ENCODE measurements at places on chromosomes 7 and 10.

GRCh38 chr7:116626886-116627285 lies 45.1 kb upstream of the MET start:
- DNase-seq, result no peak

DNA sequence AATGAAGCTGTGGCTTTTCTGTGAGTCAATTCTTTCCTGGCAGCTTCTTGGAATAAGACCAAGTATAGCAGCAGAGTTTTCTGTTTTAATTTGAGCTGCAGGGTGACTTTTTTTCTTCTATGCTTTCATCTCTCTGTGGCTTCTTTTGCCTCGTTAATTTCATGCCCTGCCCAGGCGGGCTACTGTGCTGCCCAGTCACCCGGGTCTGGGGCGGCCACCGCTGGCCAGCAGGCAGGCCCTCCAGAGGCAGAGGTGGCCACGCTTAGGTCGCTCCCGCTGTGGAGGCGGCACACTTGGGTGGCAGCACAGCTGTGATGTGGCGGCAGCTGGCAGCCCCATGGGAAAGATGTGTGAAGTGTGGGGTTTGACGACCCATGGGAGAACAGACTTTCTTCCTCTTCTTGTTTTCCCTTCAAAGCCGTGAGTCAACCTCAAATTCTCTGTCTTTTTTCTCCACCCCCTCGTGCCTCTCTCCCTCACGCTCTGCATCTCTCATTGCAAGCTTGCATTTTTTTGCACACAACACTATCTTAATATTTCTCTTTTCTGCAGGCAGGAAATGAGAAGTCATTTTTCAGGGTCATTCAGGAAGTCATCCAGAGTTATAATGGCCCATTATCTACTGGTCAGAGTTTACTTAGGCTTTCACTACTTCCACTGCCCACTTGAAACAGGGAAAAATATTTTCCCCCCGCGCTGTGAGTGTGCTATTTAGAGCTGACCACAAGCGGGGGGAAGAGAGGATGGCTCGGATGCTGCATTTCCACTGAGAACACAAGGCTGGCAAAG lies 67.8 kb downstream of the EGFR start:
- peak; percentile 51 for DNase-seq

DNA sequence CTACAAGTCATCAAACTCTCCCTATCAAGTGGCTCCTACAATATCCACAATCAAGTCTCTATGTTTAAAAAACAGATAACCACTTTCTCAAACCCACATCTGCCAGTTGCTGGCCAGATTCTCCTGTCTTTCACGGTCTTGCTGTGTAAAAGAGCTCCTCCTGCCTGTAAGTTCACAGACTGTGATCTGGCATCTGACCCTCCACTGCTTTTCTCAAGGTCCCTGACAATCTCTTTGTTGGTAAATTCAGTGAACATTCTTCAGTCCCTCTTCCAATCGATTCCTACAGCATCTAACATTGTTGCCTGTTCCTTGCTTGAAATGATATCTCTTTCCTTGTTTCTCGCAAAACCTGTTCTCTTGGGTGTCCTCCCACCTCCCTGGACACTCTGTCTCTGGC lies 18.5 kb upstream of the LMOD2 start:
- no peak for DNase-seq

GRCh38 chr10:124120410-124121061 lies 27.1 kb upstream of the CHST15 start:
- no peak for DNase-seq

- no peak for DNase-seq
Observed at GRCh38 chr10:35523670-35524225, 81.4 kb upstream of the GJD4 start.

DNA sequence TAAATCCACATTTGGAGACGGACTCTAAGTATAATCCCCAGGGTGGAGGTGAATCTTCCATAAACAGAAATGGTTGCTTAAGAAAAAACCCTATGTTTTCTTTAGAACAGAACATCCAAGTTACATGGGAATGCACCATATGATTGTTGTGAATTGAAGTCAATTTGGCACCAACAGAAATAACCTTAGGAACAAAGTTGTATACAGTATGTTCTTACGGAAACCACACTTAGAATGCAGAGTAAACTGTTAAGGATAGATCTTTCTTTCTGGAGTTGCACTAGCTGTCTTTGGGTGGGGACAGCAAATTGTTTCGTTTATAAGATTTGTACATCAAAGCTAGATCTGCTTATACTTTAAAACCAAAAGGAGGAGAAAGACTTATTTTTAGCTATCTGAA lies 316.4 kb downstream of the PTEN start:
- no peak for DNase-seq

DNA sequence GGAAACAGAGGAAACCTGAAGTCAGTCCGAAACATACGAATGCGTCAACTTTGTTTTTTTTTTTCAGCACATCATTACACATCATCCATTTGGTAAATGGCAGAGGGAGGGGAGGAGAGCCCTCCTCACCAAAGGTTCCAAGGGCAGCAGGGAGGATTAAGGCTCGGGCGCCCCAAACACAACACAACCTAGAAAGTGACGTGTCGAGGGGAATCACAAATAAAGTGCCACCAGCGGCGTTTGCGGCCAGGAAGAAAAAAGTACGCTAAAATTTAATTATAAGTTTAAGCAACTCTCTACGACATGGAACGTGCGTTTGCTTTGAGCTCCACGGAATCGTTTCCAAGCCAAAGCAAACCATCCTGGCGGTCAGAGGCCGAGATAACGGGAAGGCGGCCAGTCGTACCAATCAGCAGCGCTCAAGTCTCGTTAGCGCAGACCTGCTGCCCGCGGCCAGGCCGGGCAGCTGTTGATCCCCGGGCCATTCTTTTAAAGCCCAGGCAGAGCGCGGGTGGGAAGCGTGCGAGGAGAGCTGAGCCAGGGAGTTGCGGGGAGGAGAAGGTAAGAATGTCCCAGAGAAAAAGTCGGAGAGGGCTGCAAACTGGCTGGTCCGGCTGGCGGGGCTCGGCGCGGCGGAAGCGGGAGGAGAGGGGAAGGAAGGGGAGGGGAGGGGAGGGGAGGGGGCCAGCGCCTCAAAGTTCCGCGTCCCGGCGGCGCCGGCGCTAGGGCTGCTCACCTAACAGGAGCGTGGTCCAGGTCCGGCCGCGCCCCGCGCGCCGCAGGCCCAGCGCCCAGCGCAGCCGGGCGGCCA lies 719 bp downstream of the DPY19L1 start:
- peak; percentile 71 for DNase-seq

- DNase-seq, result peak; percentile 8
Observed at GRCh38 chr10:132534391-132535064, 3.1 kb upstream of the INPP5A start.

All from right hindlimb (tissue), 1 donor.